NCI-H345 (cell line): ENCODE measurements at places on chromosomes 1 and 21.
A peak's percentile ranks its signal among the peaks of the same experiment; 100 is the strongest.

GRCh38 chr1:245605480-245606156 is 450.8 kb downstream of the KIF26B start:
- no peak for DNase-seq

GRCh38 chr1:238581332-238581731 is 690.6 kb upstream of the ZP4 start:
- DNase-seq = no peak

- no peak for DNase-seq
These were observed 92.1 kb upstream of the ADAMTS5 start for GRCh38 chr21:27058673-27059605.

GRCh38 chr21:34027721-34028461 is 45.5 kb upstream of the MRPS6 start:
- DNase-seq = no peak

DNA sequence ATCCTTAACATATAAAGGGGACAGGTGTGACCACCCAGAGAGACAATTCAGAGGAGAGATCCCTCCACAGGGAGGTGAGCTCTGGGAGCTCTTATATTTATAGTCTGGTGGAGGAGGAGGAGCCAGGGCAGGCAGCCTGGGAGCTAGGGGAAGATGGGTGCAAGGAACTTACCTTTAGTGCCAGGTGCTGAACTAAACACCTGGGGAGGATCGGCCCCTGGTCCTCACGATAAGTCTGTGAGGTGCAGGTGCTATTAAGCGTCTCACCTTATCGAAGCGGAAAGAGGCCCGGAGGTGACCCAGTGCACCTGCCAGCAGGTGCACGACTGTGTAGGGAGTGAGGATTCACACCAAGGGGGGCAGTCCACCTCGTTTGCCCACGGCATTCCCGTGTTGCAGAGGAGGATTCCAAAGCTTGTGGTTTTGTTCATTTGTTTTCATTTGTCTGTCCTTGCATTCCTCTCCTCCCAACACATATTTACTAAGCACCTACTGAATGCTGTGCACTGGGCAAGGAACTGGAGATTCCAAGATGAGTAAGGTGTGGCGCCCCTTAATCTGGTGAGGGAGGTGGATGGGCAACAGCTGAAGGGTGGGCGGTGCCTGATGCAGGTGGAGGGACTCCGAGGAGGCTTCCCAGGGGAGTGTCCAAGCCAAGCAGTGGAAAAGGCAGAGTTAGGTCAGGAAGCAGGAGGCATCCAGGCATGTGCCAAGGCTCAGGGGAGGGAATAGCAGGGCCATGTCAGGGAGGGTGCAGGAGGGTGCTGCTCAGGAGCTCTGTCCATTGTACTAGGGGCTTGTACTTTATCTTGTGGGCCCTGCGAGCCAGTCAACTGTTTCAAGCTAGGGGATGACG is 11.5 kb downstream of the ARHGEF10L start:
- DNase-seq = peak; percentile 22

GRCh38 chr1:56063461-56063860 is 515.9 kb downstream of the PLPP3 start:
- no peak for DNase-seq

- DNase-seq = no peak
These were observed 1.9 kb downstream of the YBX1 start for GRCh38 chr1:42684139-42684538.

- no peak for DNase-seq
These were observed 172.9 kb downstream of the TRABD2B start for GRCh38 chr1:47824297-47824696.

- DNase-seq = no peak
These were observed 161.1 kb upstream of the IRF2BP2 start for GRCh38 chr1:234770924-234771540.
